CD4-positive, alpha-beta T cell treated with Interleukin-6 at 100 ng/mL for 8 hours (primary cell): ENCODE measurements at places on chromosomes 1 and 21.

- DNase-seq: no peak
Observed at GRCh38 chr1:17084787-17085186, 31.0 kb upstream of the SDHB start.

GRCh38 chr1:89995598-89996449 is 914 bp downstream of the ZNF326 start:
- no peak for DNase-seq

GRCh38 chr1:37948841-37949240 is 2.0 kb upstream of the INPP5B start:
- no peak for DNase-seq

DNA sequence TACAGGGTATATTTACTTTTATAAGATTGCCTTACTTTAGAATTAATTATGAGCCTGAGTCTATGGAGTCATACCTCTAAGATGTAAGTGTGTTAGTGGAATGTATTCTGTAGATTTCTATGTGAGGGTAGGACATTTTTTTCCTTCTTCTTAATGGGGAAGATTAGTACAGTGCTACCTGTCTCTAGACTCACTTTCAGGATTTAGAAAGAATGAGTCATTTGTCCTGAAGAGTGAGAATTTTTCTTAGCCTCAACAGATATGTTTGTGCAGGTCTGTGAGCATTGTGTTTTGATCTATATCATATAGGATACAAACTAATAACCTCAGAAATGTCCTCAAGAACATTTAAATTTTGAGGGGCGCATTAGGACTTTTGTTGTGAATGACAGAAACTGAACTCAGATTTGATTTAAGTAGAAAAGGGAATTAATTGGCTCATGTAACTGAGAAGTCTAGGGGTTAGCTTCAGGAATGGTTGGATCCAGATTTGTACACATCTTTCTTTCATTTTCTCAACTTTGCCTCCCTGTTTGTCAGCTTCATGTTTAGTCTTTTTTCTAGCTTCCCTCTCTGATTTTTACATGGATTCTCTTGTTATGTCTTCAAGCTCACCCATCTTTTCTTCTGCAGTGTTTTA is 45.3 kb downstream of the TTC3 start:
- no peak for DNase-seq

GRCh38 chr21:14040386-14040785 is 170.4 kb downstream of the LIPI start:
- no peak for DNase-seq

GRCh38 chr21:44944596-44944995 is 4.8 kb downstream of the SLX9 start:
- no peak for DNase-seq

- no peak for DNase-seq
Observed at GRCh38 chr1:61184040-61184713, 101.8 kb downstream of the NFIA start.

DNA sequence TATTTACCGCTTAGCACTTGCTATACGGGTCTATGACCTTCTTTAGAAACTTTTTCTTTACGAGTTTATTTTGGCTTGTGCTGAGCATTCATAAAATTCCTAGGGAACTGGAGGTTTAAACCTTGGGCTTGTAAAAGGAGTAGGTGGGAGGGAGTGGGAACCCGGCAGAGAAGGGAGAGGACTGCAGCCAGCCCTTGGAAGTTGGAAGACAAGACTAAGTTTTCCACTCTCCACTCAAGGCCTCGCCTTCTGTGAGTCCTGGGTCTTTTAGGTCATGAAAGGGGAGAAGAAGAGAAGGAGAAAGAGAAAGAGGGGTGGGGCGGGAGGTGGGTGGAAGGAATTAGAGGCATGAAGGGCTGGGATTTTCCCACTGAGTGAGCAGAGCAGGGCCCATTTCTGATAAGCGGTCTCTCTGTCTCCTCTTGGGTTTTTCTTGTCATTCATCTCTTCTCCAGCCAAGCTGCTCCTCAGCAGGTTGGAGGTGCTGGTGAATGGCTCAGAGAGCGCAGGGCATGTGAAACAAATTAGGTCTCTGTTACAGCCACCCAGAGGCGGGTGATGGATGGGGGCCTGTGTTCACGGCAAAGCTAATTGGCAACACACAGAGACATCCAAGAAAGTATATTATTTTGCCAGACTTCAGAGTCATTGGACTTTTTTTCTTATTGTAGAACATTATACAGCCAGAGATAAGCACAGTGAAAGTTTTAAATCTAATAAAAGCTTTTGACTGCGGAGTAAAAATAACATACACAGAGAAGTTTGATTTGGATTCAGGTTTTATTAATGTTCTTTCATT is 247.3 kb downstream of the FOXD2 start:
- no peak for DNase-seq

- DNase-seq: no peak
Observed at GRCh38 chr21:42581993-42582786, 68.5 kb downstream of the SLC37A1 start.

- DNase-seq: no peak
Observed at GRCh38 chr1:72869873-72870272, 587.5 kb upstream of the NEGR1 start.

GRCh38 chr1:154969860-154970452 is 591 bp downstream of the SHC1 start:
- no peak for DNase-seq

DNA sequence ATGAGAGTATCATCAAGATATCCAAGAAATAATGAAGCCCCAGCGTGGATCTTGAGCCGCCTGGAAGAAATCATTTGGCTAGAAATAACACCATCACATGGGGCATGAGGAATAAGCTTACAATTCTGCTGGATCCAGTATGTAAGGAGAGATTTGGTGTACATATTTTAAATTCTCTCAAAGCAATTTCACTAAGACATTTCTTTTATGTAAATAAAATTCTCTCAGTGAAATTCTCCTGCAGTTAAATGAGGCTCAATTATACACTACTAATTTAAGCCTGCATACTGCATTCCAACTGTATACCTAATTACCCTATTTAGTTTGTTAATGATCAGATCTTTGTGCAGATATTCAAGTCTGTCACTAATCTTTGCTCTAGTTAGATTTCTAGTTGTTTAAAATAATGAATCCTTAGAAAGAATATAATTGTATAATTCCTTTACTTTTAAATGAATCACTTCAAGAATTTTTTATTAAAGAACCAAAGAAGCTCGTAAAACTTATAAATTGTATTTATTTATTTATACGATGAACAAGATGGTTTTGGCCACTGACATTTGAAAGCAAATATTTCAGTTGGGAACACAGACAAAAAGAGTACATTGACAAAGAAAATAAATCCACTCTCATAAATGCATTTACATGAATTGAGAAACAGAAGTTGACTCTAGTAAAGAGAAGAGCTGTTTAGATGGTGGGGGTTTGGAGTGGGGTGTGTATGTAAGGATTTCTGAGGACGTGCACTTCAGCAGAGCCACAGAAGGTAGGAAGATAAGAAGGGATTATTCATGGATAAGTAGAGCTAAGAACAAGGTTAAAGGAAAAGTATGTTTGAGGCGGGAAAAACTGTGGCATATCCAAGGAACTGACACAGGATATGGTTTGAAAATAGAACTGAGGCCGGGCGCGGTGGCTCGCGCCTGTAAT is 466.8 kb downstream of the DSCAM start:
- DNase-seq: no peak

DNA sequence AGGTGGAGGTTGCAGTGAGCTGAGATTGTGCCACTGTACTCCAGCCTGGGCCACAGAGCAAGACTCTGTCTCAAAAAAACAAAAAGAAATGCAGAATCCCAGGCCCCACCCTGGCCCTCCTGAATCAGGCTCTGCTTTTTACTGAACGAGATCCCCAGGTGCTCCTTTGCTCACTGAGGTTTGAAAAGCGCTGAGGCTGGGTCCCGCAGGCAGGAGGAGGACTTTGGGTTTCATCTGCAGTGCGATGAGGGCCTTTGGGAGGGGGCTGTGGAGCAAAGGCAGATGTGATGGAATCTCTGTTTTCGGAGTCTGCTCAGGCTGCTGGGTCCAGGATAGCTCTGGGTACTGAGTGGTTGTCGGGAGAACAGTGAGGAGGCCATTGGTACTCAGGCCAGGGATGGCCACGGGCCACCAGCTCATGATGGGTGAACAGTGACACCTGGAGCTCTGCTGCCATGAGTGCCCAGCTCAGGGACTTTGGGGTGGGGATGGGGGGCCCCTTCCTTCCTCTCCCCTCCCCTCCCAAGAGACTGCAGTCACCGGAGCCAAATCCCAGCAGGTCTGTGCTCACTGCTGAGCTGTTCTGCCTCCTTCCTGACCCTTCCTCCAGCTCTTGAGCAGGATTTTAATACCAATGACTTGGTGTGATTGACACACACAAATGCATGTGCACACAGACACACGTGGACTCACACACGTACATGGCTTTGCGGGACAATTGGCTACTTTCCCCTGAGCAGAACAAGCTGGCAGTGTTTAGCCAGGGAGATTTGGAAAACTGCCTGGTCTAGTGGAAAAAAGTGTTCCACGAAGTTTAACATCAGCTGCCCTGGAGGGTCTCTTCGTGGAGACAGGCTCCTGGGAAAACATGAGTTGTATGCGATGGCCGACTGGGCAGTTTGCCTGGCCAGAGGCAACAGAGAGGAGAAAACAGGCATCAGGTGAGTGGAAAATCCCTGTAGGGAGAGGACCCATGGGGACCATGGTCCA is 3.6 kb upstream of the DHRS3 start:
- no peak for DNase-seq

- no peak for DNase-seq
Observed at GRCh38 chr1:231971397-231972110, 345.0 kb downstream of the DISC1 start.

- no peak for DNase-seq
Observed at GRCh38 chr1:193113992-193114332, 7.9 kb upstream of the CDC73 start.

DNA sequence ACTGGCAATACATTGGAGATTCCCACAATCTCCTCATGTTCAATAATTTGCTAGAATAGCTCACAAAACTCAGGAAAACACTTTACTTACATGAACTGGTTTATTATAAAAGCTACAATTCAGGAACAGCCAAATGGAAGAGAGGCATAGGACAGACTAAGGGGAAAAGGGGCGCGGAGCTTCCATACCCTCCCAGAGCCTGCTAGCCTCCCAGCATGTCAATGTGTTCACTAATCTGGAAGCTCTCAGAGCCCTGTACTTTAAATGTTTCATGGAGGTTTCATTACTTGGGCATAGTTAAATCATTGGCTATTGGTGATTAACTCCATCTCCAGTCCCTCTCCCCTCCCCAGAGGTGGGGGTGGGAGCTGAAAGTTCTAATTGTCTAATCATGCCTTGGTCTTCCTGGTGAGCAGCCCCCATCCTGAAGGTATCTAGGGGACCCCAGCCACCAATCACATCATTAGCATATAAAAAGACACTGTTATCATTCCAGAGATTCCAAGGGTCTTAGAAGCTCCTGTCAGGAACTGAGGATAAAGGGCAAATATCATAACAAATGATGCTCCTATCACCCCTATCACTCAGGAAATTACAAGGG is 10.9 kb upstream of the DMRTB1 start:
- DNase-seq: no peak

DNA sequence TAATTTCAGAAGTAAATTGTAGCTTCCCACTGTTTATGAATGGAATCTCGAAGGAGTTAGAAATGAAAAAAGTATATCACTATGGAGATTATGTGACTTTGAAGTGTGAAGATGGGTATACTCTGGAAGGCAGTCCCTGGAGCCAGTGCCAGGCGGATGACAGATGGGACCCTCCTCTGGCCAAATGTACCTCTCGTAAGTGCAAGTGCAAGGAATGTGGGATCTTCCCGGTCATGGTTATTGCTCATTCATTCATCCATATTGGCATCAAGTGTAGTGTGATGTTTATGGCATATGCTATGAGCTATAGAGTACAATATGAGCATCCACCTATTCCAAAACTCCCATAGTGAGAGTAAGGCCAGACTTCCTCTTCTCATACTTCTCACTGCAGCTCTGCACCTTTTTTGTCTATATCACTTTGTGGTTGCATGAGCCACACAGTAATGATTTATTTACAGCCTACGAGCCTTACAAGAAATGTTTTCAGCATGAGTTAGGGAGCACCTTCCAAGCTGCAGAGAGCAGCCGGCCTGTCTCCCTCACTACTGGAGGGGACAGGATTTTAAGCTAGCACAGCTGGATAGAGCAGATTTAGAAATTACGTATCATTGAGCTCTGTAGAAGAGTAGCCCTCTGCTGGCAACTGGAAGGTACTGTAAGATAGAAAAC is 24.9 kb upstream of the CR1L start:
- DNase-seq: peak; percentile 27

- no peak for DNase-seq
Observed at GRCh38 chr1:29876902-29877301, 640.6 kb downstream of the PTPRU start.

DNA sequence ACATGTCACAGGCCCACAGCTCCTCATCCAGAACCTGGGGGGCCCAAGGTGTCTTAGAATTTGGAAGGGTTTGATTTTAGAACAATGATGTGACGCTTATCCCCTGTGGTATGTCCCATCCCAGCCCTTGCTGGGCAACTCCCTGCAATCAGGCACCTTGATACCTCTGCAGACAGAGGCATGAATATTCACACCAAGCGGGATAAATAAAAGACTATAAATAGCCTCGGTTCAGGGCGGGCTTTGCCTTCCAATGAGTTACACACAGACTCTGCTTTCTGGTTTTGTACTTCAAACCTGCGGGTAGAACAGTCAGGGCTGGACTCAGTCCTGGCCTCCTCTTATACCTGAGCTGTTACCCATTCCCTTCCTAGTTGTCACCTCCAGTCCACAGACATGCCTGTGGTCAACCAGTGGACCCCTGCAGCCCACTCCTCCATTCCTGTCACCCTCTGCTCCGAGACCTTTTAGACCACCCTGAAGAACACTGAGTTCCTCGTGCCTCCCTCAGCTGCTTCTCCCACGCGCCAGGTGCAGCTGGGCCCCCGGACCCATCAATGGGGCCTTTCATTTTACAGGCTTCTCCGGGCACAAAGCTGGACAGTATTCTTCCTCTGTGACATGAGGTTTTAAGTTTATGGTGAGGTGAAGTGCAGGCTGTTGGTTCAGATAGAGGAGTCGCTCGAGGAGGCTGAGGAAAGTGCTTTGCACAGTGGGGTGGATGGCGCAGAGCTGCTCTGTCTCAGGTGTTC is 120.1 kb upstream of the TNR start:
- no peak for DNase-seq

DNA sequence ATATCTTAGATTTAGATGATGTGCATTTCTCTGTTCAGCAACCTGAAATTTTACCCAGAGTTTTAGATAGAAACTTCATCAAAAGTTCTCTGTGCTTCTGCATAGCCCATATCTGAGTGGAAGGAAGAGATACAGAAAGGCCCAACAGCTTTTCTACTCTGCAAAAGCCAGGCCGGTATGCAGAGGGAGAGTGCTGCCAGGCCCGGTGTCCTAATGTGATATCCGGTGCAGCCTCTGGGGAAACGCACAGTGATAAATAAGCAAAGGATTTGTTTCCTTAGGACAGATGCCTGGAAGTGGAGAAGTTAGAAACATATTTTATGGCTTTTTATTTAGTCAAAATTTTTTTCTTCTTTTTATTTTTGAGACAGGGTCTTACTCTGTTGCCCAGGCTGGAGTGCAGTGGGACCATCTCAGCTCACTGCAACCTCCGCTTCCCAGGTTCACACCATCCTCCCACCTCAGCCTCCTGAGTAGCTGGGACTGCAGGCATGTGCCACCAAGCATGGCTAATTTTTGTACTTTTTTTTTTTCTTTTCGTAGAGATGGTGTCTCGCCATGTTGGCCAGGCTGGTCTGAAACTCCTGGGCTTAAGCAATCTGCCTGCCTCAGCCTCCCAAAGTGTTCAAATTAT is 145.8 kb downstream of the PATJ start:
- no peak for DNase-seq
